ENCODE measurements at places on chromosomes 5 and 9. TPM values are rescaled to one million over a fixed set of nuclear protein-coding genes. Genes with fewer than 3 reads are reported as not detected.

DNA sequence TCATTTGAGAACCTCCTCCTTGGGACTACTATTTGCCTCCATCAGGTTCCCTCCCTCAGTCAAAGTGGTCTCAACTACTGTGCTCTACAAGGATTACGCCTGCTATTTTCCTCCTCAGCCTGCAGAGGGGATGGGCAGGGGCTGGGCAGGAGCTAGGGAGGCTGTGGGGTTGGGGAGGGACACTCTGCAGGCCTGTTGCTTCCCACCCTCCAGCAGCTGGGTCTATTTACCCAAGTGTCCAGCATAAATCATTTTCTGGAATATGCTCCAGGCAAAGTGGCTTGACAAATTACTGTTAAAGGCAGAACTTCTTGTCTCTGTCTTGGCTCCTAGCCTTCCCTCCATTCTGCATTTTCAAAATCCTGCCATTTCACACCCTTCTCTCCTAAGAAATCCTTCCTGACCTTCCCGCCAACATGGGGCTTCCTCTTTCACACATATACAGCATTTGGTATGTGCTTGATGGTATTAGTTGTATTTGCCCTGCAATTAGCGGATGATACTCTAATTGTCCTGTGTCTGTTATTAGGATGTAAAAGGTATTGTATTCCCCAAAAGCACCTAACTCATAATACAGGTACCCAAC, 106.7 kb downstream of the EFNA5 start:
- H3K4me3 ChIP-seq = no peak overlapping the region
- no peaks in the 10 kb centered on the region for H3K4me1 ChIP-seq
- no peak overlapping the region for H3K27ac ChIP-seq
- no peak for DNase-seq

The COL23A1 gene
- not detected for total RNA-seq

The LTC4S gene
- 0.48 TPM for total RNA-seq

The TLR4 gene
- total RNA-seq = not detected

The ETF1 gene
- 132 TPM for total RNA-seq

DNA sequence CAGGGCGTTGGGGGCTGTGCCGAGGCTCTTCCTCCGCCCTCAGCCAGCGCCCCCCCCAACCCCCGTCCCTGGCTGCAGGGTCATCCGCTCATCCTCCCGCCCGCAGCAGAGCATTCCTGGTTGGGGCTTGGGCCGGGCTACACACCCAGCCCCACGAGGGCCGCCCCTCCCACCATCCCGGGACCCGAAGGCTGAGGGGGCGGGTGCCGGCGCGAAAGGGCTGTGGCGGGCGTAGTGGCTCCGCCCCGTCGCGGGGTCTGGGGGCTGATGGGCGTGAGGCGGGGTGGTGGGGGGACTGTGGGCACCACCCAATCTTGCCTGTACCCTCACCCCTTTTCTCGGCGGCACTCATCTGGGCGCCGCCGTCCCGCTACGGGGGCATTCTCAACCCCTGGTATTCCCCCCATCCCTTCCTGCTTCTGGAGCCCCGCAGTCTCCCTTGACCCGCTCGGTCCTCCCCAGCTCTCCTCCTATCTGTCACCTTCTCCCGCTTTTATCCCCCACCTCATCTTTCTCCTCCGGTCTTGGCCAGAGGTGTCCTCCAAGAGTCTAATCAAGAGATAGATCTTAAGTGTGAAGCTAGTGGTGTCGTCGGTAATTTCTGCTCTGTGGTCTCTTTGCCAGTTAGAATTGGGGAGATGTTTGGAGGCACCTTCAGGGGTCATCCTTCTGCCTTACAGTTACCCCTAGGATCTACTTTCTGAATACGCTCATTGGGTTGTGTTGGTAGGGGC, 1.6 kb downstream of the FER start:
- no peaks in the 10 kb centered on the region for H3K36me3 ChIP-seq
- H3K27ac ChIP-seq = peak overlapping the region; percentile 36
- peaks cover 1% of the 10 kb centered on the region for H3K27me3 ChIP-seq
- H3K4me1 ChIP-seq = peaks cover 15% of the 10 kb centered on the region

DNA sequence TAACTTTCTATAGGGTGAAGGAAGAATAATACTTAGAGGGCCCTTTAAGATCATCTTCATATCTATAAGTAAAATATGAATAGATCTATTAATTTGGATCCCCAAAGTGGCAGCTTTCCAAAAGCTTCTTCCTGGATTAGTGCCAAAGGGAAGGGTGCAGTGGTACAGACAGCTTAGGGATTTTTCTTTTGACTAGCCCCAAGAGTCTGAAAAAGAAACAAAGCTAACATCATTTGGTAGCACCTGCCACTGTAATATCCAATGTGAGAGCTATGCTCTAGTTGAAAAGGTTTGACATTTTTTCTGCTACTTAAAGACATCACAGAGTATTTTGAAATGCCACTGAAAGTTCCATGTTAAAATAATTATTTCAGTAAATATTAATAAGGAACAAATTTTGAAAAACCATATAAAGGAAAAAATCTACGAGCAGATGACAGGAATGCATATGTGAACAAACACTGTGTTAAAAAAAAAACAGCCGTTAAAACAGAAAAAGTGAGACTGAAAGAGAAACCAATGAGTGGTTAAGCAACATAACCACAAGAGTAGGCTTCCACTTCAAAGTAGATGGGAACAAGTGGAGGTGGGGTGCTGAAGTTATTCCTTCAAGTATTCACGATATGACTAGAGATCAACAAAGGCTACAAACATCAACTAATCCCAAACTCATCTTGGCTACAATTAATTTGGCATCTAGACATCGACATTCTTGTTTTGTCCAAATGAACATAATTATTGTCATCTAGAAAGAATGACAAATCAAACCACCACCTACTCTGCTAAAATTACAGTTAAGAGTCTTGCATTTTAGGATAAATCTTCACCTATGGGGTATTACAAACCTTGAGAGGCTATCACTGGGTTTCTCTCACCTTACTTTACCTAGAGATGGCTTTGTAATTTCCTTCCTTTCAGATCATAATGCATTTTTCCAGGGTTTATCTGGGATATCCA, 137.5 kb downstream of the CPLANE1 start:
- H3K4me3 ChIP-seq = peak overlapping the region; percentile 35
- peak overlapping the region; percentile 28 for H3K27ac ChIP-seq
- H3K27me3 ChIP-seq = peaks cover 5% of the 10 kb centered on the region
- peaks cover 26% of the 10 kb centered on the region for H3K4me1 ChIP-seq
- peaks cover 35% of the 10 kb centered on the region for H3K36me3 ChIP-seq

GRCh38 chr5:155594270-155594669, 580.7 kb downstream of the KIF4B start:
- no peaks in the 10 kb centered on the region for H3K36me3 ChIP-seq
- no peaks in the 10 kb centered on the region for H3K4me1 ChIP-seq
- no peak for DNase-seq
- H3K27me3 ChIP-seq = peaks cover 3% of the 10 kb centered on the region

- H3K36me3 ChIP-seq = no peaks in the 10 kb centered on the region
- no peak overlapping the region for H3K4me3 ChIP-seq
- H3K27ac ChIP-seq = no peak overlapping the region
- no peaks in the 10 kb centered on the region for H3K27me3 ChIP-seq
These were observed 7.7 kb upstream of the NPM1 start for GRCh38 chr5:171379961-171380360.

The ABO gene
- total RNA-seq = not detected

DNA sequence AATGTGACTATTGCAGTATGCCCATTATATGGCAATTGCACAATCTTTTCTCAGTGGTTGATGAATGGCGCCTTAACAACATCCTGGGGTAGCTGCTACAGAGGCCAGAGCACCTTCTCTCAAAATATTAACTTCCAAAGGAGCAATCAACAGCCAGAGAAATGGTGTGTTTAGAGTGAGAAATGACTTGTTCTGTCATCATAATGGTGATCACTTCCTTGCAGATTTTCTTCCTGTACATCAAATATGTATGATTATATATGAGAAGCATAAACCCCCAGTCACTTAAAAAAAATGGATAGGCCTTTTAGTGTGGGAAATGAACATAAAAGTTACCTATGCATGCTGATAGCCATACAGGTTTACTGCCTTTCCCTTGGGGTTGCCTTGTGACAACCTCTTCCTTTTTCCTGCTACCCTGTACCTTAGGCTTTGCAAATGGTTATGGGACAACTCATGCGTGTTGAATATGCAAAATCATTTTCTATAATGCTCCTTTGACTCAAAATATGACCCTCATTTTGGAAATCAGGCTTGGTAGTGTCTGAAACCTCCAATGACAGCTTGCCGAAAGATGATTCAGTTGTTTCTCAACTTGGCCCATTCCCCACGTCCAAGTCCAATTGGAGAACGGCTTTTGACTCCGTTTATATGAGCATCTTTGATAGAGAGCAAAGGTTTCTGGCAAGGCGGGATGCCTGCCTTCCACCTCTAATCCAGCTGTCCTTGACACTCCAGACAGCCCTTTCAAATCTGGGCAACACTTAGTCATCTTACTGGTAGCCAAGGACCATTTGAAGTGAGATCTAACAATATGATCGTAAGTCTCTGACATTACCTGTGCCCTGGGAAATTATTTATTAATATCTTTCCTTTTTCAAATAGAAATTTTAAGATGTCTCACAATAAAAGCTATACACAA, 69.3 kb downstream of the SLC1A1 start:
- no peak overlapping the region for H3K4me3 ChIP-seq
- DNase-seq = no peak
- H3K27me3 ChIP-seq = no peaks in the 10 kb centered on the region
- no peaks in the 10 kb centered on the region for H3K36me3 ChIP-seq

The LECT2 gene
- total RNA-seq = not detected
